GM13976 (cell line): ENCODE measurements at places on chromosomes 5 and 9.

DNA sequence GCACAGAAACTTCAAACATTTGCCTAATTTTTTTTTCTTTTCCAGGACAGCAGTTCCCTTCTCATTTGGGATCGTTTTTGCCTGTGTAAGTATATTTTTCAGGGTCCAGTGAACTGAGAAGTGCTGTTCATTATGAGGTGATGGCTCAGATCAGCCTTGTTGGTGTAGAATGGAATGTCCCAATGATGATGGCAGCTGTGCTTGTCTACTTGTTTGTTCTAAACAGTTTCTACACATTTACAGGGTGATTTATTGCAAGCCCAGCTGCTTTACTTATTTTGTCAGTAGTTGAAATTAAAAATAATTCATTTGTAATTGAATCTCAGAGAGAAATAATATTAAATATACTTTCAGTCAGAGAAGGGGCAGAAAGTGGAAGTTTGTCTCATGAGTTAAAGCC, 337.6 kb upstream of the SEMA6A start:
- DNase-seq = no peak

GRCh38 chr5:457195-457961, 14.4 kb downstream of the EXOC3 start:
- DNase-seq = no peak

DNA sequence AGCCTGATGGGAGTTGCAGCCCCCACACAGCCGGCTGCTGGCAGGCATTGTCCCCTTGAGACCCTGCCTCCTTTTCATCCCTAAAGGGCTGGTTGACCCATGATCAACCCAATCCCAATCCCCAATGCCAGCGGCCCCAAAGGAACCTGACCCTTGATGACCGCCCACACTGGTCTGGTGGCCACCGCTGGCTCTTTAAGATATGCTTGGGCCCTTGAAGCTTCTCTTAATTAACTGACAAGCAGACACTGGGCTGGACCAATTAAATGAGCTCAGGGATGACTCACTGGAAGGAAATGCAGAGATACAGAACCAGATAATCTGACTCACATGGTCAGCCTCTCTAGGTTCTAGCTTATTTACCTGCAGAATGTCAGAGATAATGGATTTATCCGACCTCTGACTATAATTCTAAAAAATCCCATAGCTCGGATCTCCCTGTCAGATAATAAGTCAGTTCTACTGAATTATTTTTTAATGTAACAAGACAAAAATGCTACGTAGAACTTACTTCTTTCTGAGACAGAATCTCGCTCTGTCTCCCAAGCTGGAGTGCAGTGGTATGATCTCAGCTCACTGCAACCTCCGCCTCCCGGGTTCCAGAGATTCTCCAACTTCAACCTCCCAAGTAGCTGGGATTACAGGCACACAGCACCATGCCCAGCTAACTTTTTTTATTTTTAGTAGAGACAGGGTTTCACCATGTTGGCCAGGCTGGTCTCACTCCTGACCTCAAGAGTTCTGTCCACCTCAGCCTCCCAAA, 11.1 kb upstream of the MLANA start:
- DNase-seq = no peak

GRCh38 chr5:55850839-55851674, at the start of gene IL31RA:
Gene IL31RA, plus strand, starts transcription at chr5:55851357. Its CDS starts 214 bp downstream, at chr5:55851571.
- DNase-seq = no peak

- no peak for DNase-seq
These were observed 90.3 kb upstream of the ARAP3 start for GRCh38 chr5:141772281-141772680.

DNA sequence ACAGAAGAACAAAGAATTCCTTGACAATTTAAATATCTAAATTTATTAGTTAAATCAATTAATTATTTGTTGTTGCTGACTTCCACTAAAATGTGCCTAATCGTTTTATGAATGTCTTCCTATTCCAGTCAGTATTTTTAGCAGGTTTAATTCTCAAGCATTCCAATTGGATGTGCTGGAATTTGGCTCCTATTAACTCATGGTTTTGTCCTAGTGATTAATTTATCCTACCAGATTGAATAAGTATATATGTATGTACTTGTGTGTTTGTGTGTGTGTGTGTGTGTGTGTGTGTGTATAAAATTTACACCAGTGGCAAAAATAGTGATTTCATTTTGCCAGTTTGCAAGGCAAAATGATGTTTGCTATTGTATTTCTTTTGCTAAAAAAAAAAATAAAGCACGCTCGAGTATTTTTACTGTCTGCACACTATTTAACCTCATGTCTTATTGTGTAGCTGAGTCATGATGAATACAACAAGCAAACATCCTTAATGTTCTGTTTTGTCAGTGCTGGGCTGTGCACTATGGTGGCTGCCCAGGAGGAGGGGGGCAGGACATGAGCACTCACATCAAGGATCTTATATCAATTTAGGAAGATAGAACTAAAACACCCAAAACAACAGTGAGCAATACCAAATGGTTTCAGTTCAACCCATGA, 375.5 kb downstream of the PDE4D start:
- no peak for DNase-seq

DNA sequence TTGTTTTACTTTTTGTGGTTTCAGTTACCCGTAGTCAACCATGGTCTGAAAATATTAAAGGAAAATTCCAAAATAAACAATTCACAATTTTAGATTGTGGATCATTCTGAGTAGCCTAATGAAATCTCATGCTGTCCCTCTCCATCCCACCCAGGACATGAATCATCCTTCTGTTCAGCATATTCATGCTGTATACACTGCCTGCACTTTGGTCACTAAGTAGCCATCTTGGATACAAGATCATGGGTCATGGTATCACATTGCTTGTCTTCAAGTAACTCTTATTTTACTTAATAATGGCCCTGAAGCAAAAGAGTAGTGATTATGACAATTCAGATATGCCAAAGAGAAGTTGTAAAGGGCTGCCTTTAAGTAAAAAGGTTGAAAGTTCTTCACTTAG, 536.5 kb upstream of the ACO1 start:
- no peak for DNase-seq

GRCh38 chr5:116382874-116383266, 191.8 kb downstream of the SEMA6A start:
- no peak for DNase-seq

GRCh38 chr5:166058660-166059059, 2232.8 kb upstream of the WWC1 start:
- no peak for DNase-seq

DNA sequence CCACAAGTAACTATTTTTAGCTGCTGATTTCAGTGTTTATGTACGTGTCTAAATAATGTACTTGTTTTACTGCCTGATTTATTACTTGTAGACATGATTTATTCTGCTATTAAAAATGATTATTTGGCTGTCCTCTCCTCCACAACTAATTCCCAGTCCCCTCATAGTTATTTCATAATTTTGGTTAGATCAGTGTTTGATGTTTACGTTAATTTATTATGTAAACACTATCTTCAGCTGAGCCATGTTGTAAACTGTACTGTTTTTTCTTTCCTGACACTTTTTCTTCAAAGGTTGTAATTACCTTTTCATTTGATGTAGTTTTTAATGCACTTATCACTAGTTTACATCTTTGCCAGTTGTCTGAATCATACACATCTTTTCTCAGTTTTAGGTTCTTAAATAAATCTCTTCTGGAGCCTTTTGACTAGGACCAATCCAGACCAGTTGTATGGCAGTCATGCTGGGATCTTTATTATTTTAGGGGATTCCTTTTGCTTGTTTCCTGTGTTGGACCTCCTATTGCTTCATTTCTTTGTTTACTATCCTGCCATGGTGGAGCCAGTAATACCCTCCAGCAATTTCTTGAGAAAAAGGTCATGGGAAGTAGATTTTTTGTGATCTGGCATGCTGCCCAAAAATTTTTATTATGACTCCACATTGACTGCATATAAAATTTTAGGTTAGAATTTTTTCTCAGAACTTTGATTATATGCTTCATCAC, 16.1 kb downstream of the AP3S1 start:
- DNase-seq = no peak

DNA sequence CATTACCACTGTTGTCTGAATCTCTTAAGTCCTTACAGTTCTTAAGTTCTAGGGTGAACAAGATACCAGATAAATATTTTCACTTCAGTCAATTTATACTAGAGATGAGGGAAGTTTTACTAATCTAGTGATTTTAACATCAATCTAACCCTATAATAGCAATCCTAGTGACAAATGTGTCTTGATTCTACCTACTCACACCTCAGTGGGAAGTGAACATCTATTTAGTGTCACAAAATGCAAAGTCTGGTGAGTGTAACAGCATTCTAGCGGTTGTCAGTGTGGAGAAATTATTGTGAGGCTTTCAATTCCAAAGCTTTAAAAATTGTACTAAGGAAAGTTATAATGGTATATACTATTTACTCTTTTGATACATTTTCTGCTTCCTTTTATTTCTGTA, 225.8 kb upstream of the CYLC2 start:
- DNase-seq = no peak

DNA sequence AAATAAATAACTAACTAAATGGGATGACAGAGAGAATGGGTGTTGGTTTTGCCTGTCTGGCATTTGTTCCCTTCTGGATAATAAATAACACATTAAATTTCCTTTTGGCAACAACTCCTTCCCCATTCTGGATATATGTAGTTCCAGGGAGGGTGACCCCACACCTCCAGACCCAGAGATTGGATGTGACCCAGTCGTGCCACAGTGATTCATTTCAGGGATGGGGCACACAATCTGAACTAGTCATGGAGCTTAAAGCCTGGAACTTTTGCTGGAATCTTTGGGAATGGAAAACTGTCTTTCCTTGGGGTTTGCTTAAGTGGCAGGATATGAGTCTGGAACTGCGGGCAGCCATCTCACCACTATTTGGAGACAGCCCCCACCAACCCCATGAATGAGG, 11.3 kb downstream of the KLF9 start:
- no peak for DNase-seq

DNA sequence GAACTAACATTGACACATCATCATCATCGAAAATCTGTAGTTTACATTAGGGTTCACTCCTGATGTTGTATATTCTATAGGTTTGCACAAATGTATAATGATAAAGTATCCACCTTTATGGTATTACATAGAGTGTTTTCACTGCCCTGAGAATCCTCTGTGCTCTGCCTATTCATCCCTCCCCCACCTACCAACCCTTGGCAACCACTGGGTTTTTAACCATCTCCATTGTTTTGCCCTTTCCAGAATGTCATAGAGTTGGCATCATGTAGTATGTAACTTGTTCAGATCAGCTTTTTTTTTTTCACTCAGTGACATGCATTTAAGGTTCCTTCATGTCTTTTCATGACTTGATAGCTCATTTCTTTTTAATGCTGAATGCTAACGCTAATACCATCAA, 106.0 kb downstream of the ARHGEF28 start:
- DNase-seq = no peak

GRCh38 chr9:136243631-136244030, 2.0 kb downstream of the QSOX2 start:
- DNase-seq = no peak

DNA sequence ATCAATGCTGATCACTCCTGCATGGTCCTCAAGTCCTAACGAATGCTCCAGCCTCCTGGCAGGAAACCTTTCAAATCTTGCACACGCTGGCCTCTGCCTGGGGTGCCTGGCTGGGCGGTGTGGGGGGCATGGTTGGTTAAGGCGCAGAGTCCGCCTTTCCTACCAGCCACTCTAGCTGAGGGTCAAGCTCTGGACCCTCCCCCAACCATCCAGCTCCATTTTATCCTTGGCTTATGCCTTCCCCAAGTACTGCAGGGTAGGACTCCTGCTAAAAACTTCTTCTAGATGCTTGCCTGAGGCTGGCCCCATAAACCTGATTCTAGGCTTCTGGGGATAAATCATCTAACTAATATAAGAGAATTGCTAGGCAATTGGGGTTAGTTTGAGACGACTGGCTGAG, 808 bp upstream of the MVB12B start:
- DNase-seq = no peak

GRCh38 chr9:124652615-124653393, 118.3 kb downstream of the NR6A1 start:
- no peak for DNase-seq

- DNase-seq = no peak
These were observed 1857.8 kb upstream of the WWC1 start for GRCh38 chr5:166433679-166434078.

GRCh38 chr9:74556685-74557084, 59.5 kb downstream of the RORB start:
- peak; percentile 3 for DNase-seq

DNA sequence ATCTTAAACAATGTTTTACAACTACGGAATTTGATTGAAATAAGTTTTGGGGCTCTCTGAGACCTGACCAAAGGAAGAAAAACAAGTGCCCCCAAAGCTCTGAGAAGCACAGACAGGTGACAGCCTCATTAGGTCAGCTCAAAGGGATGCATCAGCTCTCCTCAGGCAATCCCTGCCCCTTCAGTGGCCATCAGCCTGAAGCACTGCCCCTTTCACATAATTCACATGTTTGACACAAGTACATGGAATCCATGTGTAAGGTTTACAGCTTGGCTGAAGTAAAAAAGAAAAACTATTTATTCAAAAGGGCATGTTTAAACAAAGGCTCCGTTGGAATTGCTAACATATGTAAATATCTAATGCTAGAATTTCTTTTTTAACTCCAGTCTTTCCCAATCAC, 56.3 kb downstream of the TSSK1B start:
- no peak for DNase-seq

- DNase-seq = no peak
These were observed 37.8 kb downstream of the PRELID2 start for GRCh38 chr5:145797336-145797735.

DNA sequence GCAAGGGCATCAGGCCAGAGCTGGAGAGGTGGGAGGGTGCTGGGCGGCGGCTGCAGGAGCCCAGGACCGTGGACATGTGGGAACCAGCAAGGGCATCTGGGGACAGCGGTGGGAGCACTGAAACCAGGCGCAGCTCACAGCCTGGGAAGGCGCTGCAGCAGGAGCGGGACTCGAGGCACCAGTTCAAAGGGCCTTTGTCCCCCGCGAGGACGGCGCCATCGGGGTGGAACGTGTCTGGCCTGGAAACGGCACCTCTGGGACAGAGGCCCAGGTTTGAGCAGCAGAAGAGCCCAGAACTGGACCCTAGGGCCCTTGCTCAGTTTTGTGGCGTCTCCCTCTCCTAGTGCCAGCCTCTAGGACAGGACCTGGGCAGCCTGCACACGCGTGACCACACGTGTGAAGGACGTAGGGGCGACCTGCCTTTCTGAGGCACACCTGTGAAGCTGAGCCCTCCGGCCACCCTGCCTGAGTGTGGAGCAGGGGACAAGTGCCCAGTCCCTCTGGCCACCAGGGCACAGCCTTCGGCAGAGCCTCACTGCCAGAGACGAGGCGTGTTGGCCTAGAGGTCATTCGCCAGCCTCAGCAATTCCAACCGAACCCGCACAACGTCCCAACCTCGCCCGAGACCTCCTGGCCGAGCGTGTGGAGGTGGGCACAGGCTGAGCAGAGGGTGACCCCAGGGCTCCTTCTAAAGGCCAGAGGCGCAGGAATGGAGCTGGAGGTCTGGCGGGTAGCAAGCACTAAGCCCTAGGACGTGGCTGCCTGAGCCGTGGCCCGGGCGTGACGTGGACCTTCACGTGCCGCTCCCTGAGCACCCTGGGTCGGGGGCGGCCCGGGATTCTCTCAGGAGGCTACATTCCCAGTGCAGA, 2.2 kb upstream of the TMEM210 start:
- DNase-seq = no peak

GRCh38 chr9:82410866-82411265, 422.3 kb downstream of the SPATA31D1 start:
- DNase-seq = no peak

GRCh38 chr9:91677822-91678436, 254.3 kb upstream of the NFIL3 start:
- no peak for DNase-seq

- no peak for DNase-seq
These were observed 60.6 kb upstream of the SAP30L start for GRCh38 chr5:154385236-154385512.
